Activated T-helper 9 cell treated with anti-CD3 and anti-CD28 coated beads, Interleukin-2, amount 50 U/mL, for 16 hours (primary cell): ENCODE measurements at places on chromosomes 3 and 15.

GRCh38 chr3:187230011-187230410 is 32.7 kb downstream of the RTP1 start:
- no peak for DNase-seq

DNA sequence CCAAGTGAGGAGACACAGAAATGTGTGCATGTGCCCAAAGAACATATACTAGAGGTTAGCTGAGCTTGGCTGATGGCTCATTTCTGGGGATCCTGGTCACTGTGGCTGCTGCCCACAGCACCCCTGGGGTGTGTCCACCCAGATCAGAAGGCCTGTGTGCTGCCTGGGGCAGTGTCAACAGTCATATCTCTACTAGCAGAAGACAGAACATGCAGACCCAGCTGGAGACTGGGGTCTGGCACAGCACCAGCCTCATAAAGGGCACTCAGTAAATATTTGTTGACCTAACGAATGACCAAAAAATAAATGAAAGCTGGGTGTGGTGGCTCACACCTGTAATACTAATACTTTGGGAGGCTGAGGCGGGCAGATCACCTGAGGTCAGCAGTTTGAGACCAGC is 16.4 kb downstream of the CHRNA3 start:
- DNase-seq, result no peak

GRCh38 chr15:75193976-75194375 is 7.7 kb upstream of the C15orf39 start:
- DNase-seq, result no peak

GRCh38 chr3:39839484-39839883 is 30.1 kb downstream of the MYRIP start:
- no peak for DNase-seq

GRCh38 chr15:77529394-77530159 is 103.1 kb downstream of the LINGO1 start:
- DNase-seq, result no peak

DNA sequence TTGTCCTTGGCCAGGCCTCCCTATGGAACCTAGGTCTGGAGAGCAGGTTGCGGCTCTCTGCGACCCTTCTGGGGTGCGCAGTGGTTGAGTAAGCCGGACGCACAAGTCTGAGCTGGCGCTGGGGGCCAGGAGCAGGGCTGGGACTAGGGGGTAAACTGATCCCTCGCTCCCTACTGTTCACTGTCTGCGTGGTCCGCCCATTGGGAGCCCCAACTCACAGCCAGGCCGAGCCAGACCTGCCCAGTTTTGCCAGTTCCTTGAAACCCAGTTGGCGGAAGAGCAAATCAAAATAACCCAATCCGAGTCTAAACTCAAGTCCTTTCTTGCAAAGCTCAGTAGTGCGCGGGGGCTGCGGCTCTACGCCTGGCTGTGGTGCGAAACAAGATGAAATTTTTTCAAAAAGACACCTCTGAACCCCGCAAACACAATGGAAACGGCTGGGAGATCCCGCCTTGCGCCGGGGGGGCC is 17.5 kb downstream of the RGMA start:
- no peak for DNase-seq

DNA sequence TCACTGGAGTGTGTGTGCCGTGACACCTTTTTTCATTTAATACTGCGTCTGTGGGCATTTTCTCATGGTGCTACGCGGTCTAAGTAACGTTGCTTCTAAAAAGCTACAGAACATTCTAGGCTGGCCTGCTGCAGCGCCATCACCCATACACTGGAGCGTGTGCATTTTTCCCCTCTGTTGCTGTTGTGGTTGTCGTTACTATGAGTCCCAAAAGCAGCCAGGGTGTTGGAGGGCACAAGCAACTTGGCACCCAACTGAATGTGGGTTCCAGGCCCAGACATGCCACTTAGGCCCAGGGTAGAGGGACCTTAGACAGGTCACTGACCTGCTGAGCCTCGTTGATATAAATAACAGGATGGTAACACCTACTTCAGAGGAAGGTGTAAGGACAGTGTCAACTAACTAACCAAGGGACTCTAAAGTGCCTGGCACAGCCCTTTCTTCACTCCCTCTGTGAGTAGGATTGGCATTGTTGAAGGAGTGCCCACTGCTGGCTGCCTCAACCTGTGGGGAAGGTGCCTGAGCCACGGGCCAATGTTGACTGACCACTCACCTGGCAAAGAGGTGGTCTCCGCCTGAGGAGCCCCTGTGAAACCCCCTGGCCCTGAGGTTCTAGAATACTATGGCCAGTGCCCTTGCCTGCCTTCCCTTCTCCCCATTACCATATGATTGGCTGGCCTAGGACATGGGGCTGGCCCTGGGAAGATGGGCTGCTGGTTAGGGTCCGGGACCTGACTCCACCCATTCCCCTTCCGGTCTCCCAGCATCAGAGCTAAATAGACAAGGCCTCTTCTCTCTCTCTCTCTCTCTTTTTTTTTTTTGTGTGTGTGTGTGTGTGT is 3.5 kb downstream of the CSK start:
- no peak for DNase-seq

GRCh38 chr3:33665294-33665693 is 52.8 kb downstream of the CLASP2 start:
- no peak for DNase-seq

DNA sequence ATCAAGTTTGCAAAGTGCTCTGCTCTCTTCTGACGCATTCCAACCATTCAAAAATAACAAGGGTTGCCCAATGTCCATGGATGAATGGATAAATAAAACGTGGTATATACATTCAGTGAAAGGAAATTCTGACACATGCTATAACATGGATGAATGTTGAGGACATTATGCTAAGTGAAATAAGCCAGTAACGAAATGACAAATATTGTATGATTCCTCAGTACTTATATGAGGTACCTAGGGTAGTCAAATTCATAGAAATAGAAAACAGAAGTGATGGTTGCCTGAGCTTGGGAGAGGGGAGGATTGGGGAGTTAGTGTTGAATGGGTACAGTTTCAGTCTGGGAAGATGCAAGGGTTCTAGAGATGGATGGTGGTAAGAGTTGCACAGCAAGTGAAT is 33.9 kb downstream of the SH3BP5 start:
- no peak for DNase-seq

DNA sequence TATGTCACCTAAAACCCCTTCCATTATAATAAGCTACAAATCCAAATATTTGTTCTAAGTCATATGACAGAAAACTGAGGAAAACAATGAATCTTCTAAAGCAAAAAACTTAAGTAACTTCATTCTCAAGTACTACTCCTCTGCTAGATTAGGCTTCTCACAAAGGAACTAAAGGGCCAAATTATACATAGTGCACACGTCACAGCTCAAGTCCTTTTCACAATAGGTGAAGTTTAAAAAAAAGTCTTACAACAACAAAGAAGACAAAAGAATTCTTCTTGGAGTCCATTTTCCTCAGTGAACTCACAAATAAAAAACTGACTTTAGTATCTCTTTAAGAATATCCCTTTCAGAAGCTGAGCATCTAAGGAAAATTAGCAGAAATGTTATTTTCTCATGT is 479.9 kb downstream of the MAGI1 start:
- DNase-seq, result no peak

DNA sequence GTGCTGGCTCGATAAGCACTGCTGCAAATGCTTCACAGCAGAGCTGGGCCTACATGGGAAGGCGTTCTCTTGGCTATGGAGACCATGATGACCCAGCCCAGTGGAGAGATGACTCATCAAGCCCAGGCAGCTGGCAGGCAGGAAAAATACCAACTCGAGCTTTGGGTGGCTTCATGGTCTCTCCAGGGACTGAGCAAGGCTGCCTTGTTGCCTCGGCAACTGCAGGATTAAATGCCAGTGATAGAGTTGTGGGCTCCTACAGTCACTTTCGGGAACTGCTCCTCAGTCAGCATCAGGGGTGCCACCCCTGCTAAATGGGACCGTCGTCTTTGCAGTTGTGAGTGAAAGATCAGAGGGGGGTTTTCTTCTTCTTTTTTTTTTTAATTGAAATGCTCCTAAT is 54.6 kb upstream of the MYZAP start:
- DNase-seq, result no peak

- DNase-seq, result no peak
These were observed 8.5 kb upstream of the IL17RD start for GRCh38 chr3:57173687-57174086.

- no peak for DNase-seq
These were observed 27.8 kb downstream of the DPH3 start for GRCh38 chr3:16236856-16237393.

DNA sequence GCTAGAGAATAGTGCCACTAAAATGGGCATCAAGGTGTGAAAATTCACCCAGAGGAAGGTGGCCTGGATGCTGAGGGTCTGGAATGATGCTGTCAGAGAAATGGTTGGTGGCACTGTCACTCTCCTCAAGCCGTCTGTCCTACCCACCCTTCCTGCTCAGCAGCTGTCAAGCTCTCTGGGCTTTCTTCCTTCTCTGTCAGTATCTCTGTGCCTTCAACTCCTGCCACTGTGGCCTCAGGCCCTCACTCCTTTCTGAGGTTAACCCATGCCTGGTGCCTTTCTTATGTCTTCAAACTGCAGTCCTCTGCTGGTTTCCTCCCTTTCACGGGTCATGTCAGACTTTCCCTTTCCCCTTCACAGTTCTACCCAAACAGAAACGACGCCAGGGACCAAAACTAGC is 4.4 kb downstream of the MYO5C start:
- DNase-seq, result no peak

- no peak for DNase-seq
These were observed 31.2 kb upstream of the MUSTN1 start for GRCh38 chr3:52865994-52866393.

DNA sequence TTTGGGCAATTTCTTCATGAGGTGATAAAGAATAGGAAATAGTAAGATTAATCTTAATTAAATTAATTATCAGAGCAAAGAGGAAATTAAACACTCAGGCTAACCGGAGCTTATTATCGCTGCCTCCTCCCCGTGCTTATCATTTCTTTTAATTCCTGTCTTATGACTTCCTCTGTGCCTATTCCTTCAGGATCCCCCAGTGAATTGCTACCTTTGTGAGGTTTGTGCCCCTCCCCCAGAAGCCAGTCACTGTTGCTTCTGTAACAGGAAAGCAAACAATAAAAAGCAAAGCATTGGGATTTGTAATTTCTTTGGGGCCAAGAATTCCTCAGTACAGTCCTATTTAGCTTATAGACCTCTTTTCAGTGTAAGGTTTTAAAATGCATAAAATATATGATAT is 164.5 kb downstream of the CADPS start:
- no peak for DNase-seq

DNA sequence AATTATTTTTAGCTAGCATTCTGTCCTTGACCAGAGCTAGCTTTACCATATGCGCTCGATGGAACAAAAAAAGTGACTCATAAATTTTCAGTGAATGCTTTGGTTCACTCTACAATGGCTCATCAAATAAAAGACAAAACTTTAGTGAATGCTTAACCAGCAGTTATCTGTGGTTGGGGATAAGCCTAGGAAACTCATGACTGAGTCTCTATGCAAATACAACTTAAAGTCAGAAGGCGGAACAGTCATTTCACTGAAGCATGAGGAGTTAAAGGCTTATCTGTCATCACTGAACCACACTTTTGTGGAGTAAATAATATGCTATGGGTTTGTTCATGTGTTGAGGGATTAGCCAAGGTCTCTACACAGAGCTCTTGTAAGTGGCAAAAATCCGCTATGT is 308.4 kb downstream of the SQOR start:
- no peak for DNase-seq

- no peak for DNase-seq
These were observed 33.0 kb upstream of the SLC12A8 start for GRCh38 chr3:125245521-125245920.

GRCh38 chr15:65841121-65841930 is 28.0 kb upstream of the RAB11A start:
- no peak for DNase-seq

DNA sequence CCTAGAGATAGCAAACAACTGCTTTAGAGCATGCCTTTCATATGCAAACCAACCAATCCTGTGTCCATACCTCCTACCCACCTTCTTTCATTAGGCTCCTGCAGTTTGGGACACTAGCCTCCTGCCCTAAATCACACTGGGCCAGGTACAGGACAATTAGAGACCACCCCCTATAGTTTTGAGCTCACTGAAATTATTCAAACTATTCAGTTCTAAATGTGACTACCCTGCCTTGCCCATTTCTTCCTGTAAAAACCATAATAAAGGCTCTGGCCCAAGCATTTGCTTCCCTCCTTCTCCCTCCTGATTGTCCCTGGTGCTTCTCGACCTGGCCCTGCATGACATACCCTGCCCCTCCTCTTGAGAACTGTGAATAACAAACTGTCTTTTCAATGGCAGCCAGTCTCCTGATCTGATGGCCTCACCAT is 31.4 kb upstream of the LRIG1 start:
- no peak for DNase-seq

- no peak for DNase-seq
These were observed 101.8 kb downstream of the RPLP1 start for GRCh38 chr15:69554279-69554961.

GRCh38 chr3:143820466-143821221 is 27.6 kb downstream of the SLC9A9 start:
- no peak for DNase-seq

DNA sequence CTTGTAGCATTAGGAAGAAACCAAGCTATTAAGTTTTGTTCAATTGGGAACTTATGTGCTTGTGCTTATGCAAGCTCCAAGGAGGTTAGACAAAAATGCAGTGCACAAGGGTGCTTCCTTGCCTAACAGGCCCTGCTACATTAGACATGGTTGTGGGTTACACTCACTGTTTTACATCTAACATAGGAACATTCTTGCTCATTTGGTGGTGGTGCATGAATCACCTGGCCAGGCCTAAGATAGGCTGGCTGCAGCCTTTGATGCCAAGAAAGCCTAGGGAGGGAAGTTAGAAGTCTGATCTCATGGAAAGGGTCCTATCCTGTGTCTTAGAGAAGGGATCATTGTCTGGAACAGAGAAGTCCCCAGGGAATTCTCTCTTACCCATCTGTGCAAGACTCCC is 43.5 kb downstream of the CA12 start:
- no peak for DNase-seq

GRCh38 chr3:20462723-20463122 is 276.7 kb upstream of the SGO1 start:
- no peak for DNase-seq

- no peak for DNase-seq
These were observed 5.2 kb downstream of the PRSS50 start for GRCh38 chr3:46712191-46713049.

GRCh38 chr3:116717566-116717965 is 8.0 kb downstream of the TUSC7 start:
- no peak for DNase-seq

GRCh38 chr3:43211681-43212080 is 74.7 kb upstream of the SNRK start:
- DNase-seq, result no peak

GRCh38 chr3:99012051-99012450 is 110.6 kb upstream of the DCBLD2 start:
- no peak for DNase-seq

DNA sequence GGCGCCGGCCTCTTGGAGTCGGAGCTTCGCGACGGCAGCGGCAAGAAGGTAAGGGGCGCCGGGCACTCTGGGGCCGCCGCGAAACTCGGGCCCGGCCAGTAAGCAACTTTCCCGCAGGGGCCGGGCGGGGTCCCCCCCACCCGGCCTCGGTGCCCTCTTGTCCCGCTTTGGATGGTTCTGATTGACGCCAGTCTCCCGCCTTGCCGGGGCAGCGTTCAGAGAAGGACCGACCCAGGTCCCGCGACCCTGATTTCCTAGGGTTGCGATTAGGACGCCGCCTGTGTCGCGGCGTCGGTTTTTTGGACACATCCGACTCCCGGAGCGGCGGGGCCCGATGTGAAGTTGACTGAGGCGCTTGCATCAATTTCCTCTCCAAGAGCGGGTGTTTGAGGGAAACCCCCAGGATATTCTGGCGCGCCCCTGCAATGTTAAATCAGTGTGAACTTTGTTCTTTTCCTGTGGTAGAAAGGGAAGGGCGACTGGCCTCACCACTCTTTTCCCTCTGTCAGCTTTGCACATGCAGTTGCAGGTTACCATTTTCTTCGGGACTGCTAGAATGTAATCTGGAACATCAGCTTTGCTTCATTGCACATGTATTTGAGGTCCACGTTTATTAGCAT is 755 bp downstream of the PDE8A start:
- DNase-seq, result peak; percentile 48
